ENCODE measurements at places on chromosomes 13 and 19. TPM values are rescaled to one million over a fixed set of nuclear protein-coding genes. Genes with fewer than 3 reads are reported as not detected.

ZNF99 gene
- total RNA-seq: not detected

ZNF536 gene
- not detected for total RNA-seq

SIGLEC8 gene
- total RNA-seq: not detected

KLHL1 gene
- total RNA-seq: not detected

DNA sequence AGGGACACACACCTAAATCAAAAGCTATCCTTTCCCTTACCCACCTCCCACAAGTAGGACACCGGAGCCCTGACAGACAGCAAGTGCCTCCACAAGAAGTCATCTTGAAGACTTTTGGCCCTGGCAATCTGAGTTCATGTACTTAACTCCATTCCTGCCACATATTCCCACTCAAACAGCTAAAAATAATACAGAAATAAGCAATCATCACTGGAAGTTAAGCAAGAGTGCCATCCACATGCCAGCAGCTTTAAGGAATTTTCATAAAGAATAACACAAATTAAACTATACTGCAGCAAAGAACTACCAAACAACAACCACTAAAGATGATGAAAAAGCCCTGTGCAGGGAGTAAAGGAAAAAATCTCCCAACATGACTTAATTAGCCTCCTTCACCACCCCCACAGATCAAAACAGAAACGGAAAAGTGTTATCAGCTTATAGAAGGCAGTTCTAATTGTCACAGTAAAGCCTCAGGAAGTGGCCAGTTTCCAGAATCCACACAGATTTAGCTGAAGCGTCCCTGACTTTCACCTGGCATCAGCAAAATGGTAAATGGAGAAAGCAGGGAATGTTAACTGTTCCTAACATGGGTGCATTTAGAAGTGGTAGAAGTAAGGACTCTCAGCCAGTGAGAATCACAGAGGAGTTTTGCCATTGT lies 343.9 kb downstream of the TBC1D4 start:
- no peak overlapping the region for H3K27ac ChIP-seq
- H3K4me3 ChIP-seq: no peak overlapping the region
- H3K4me1 ChIP-seq: no peaks in the 10 kb centered on the region

TDRD12 gene
- total RNA-seq: 0.17 TPM

GRCh38 chr13:74206061-74206561 lies 71.9 kb upstream of the KLF12 start:
- DNase-seq: no peak
- no peaks in the 10 kb centered on the region for H3K27me3 ChIP-seq
- no peak overlapping the region for H3K4me3 ChIP-seq
- H3K4me1 ChIP-seq: no peaks in the 10 kb centered on the region
- H3K36me3 ChIP-seq: no peaks in the 10 kb centered on the region
- no peak overlapping the region for H3K27ac ChIP-seq

DNA sequence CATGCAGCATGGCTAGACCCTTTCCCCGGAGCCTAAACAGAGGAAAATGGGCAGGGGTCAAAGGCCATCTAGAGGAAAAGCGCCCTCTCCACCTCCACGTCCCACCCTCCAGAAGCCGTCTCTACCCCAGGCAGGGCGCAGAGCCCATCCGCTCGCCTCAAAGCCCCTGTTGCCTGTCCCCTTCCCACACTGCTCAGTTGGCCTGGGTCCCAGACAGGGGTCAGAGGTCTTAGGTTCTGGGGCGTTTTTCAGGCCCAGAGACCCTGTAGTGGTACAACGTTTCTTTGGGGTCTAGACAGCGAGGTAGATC lies 285 bp downstream of the TMEM143 start:
- H3K27ac ChIP-seq: peak overlapping the region; percentile 97
- H3K4me3 ChIP-seq: peak overlapping the region; percentile 84
- peaks cover 33% of the 10 kb centered on the region for H3K36me3 ChIP-seq
- DNase-seq: no peak
- H3K27me3 ChIP-seq: no peaks in the 10 kb centered on the region

DNA sequence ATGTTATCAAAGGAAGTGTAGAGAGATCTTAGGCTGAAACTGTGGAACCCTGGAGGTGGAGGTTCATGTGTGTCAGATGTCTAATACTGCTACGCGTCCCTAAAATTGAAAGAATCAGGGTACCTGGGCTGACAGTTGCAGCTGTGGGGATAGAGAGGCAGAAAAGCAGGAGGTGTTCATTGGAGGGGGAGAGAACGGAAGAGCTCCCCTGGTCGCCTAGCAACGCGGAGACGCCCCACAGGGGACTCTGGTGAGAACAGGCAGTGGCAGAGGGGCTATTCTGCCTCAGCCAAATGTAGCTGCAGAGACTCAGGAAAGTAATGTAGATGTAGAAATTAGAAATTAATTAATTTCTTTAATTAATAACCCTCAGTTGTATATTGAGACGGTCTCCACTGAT lies 10.1 kb upstream of the ZNF835 start:
- no peak overlapping the region for H3K4me3 ChIP-seq
- no peaks in the 10 kb centered on the region for H3K4me1 ChIP-seq
- no peak overlapping the region for H3K27ac ChIP-seq
- no peaks in the 10 kb centered on the region for H3K36me3 ChIP-seq
- no peaks in the 10 kb centered on the region for H3K27me3 ChIP-seq

DNA sequence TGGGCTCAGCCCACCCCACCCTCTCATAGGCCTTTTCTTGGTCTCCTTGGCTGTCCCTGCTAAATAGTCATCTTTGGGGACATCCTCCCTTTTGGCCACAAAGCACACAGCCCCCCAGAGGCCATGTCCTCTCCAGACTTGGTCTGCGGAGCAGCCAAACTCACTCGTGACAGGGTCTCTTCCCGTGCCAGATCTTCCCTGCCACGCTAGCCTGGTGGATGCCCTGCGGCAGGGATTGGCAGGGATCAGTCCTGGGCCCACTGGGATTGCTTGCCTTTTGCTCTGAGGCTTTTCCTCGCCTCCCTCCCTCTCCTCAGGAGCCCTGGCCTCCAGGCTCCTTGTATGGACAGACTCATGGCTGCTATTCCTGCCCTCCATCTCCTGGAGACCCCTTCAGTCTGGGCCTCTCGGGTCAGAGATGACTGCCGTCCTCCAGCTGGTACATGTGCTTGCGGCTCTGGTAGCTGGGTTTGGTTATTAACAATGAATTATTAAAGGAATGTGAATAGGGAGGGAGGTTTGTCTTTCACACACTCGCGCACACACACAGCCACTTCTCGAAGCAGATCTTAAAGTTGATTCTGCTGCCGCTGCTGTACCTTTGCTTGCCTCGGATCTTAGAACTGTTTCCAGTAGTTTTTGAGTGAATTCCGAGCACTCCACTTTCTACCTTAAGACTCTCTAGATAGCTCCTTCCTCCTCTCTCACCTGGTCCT lies 45.1 kb downstream of the NFIX start:
- H3K27ac ChIP-seq: no peak overlapping the region
- no peak for DNase-seq
- no peak overlapping the region for H3K4me3 ChIP-seq
- H3K36me3 ChIP-seq: peaks cover 5% of the 10 kb centered on the region

DNA sequence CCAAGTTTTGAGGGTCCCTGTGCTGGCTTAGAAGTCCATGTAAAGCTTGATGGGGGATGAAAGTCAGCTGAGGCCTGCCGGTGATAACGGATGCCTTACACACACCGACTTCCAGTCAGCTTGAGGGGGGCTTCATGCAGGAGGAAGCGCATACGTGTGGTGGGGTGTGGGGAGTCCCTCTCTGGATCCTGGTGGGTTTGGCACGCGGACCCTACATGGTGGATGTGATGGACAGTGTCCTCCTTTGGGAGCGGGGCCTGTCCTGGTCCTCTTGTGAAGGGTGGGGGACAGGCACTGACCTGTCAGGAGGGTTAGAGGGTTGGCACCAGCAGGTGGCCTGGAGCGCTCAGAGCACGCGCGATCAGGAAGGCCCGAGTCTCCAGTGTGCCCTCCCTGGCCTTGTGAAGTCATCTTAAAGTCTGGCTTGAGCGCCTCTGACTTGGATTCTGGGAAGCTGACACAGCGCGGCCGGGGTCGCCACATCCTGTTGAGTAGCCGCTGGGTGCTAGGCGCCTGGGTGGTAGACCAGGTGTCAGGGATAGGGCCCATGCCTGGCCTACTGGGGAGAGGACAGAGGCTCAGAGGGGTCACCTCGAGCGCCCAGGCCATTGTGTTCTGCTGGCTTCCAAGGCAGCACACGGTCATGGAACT lies 2.9 kb downstream of the DAZAP1 start:
- H3K4me3 ChIP-seq: peak overlapping the region; percentile 86
- no peak for DNase-seq
- H3K36me3 ChIP-seq: peaks cover 50% of the 10 kb centered on the region
- H3K4me1 ChIP-seq: peaks cover 26% of the 10 kb centered on the region

GRCh38 chr13:80889829-80890228 lies 548.9 kb upstream of the SPRY2 start:
- H3K4me1 ChIP-seq: no peaks in the 10 kb centered on the region
- H3K27ac ChIP-seq: no peak overlapping the region
- no peak for DNase-seq
- no peaks in the 10 kb centered on the region for H3K36me3 ChIP-seq
- H3K4me3 ChIP-seq: no peak overlapping the region

All from Calu3 (cell line).